ENCODE measurements at places on chromosomes 1 and 21.

GRCh38 chr1:113809670-113810602, 2.3 kb downstream of the RSBN1 start:
- DNase-seq: no peak

DNA sequence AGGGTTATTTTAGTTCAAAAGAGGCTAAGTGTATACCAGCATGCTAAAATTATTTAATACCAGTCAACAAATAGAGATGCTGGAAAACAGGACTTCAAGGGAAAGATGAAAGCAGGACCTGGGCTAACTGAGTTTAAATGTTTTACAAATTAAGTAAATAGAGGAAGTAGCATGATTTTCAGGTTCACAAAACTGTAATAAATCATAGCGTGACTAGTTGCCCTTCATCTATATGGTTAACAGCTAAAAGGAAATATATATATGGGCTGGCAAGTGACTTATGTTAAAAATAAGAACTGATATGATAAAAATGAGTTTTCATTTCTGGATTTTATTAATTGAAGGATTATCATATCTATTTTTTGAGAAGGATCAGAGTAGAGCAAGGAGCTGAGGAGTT, 25.6 kb downstream of the DPYD start:
- no peak for DNase-seq

GRCh38 chr1:218498056-218498938, 153.2 kb downstream of the TGFB2 start:
- peak; percentile 94 for DNase-seq

GRCh38 chr1:1300352-1300739, 7.4 kb downstream of the ACAP3 start:
- no peak for DNase-seq

DNA sequence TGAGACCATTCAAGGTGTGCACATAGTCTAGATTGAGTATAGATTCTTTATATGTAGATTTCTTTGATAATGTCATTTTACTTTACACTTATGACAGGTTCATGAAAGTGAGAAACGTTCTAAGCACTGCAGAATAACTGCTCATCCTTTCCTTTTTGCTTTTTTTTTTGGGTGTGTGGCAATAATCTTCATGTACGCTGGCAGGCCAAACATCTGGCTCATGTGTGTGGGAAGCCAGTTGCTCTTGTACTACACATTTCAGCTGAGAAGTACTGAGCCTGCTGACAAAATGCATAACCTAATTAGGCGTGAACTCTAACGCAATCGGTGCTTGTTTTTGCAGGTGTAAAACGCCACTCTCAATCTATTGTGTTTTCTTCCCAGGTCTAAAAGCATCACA, 350.8 kb upstream of the KAZN start:
- DNase-seq: no peak

- no peak for DNase-seq
These were observed 722 bp upstream of the SLC19A2 start for GRCh38 chr1:169486281-169487051.

GRCh38 chr1:33272509-33272908, 16.2 kb downstream of the ZNF362 start:
- no peak for DNase-seq

GRCh38 chr1:2786329-2787162, 14.9 kb downstream of the TTC34 start:
- DNase-seq: no peak

GRCh38 chr1:23909412-23909811, 3.8 kb downstream of the CNR2 start:
- DNase-seq: no peak

GRCh38 chr1:3482378-3482849, 27.9 kb downstream of the ARHGEF16 start:
- peak; percentile 69 for DNase-seq

GRCh38 chr1:20719871-20720620, 2.2 kb upstream of the KIF17 start:
- no peak for DNase-seq

- peak; percentile 33 for DNase-seq
These were observed 11.7 kb upstream of the ARHGAP29 start for GRCh38 chr1:94248956-94249688.

GRCh38 chr1:22576150-22576544, 12.9 kb downstream of the EPHA8 start:
- DNase-seq: no peak
